ENCODE measurements at places on chromosomes 1 and 21. TPM values are rescaled to one million over a fixed set of nuclear protein-coding genes. Genes with fewer than 3 reads are reported as not detected.

- DNase-seq = no peak
Measured at GRCh38 chr1:196034080-196034706, 574.0 kb downstream of the KCNT2 start.

Gene KDF1
- 22.2 TPM for total RNA-seq

Gene SLC26A9
- not detected for total RNA-seq

Gene CD101
- 0.73 TPM for total RNA-seq

DNA sequence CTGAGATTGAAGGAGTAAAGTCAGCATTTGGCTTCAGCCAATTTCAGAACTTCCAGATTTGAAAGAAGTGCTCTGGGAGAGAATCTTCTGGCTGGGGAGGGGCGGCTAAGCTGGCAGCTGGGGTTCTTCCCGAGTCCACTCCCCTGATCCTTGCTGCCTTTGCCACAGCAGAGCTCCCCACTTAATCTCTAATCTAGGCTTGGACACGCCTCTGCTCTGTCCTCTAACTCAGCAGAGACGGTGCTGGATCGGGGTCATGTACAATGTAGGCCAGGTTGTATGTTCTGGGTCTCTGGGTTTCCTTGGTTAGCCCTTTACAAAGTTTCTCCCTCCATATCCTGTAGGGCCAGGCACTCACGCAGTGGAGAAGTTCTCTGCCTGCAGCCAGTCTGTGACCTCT is 10.1 kb upstream of the GSTM3 start:
- DNase-seq = no peak

Gene MACF1
- total RNA-seq = 325 TPM

DNA sequence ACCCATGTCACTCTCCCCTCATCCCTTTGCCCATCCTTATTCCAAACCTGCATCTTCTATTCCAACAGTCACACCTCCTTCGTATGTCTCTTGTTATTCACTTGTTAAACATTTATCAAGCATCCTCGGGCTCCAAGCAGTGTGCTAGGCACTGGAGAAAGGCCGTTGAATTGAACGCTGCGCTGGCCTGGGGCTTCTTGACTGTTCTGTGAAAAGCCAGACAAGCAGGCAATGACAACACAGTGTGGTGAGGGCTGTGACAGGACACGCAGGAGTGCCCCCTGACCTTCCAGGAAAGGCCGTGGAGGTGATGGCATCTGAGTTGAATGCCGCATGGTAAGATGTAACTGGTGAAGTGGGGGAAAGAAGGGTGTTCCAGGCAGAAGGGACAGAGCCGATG is 19.2 kb downstream of the ETV3 start:
- DNase-seq = no peak

Gene RNU1-4
- total RNA-seq = under 0.01 TPM

Gene GRHL3
- 0.98 TPM for total RNA-seq

DNA sequence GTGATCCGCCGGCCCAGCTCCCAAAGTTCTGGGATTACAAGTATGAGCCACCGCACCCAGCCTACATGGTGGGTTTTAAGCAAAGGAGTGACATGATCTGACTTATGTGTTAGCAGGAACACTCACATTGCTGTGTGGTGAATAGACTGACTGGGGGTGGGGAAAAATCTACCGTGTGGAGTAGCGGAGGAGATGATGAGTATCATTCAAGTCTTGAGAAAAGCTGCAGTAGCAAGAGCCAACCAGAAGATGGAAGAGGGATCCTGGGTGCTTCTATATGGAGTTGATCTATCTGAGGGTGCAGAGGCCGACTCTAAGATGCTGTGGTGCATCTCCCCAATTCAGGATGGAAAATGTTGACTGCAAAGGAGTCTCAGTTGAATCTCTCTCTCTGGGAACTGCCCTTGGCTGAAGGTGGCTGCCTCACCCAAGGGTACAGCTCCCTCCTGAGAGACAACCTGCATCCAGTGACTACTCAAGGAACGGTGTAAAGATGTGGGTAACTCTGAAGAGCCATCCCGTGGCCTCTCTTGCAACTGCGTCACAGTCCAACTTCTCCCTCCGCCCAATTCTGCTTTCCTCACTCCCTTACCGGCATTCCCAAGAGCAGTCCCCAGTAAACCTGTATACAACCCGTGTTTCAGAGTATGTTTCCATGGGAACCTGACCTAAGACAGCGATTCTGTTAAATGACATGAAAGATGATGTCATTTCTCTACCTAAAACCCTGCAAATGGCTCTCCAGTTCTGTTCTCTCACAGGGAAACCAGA is 7.4 kb upstream of the B3GALNT2 start:
- no peak for DNase-seq

Gene TRAF3IP3
- 4.6 TPM for total RNA-seq

DNA sequence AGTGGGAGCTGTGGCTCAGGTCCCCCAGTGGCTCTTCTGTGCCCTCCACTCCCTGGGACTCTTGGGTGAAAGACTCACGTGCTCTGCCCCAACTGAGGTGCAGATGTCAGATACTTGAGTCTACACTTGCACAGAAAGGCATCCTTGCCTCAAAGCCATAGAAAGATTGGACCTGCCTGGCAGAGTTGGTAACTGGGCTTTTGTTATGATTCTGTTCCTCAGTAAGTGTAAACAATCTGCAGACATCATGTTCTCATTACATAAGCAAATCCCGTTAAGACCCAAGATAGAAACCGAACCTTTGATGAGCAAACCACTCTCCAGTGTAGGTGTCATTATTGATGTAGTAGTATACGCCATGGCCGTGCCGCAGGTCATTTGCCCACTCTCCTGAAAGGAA is 10.0 kb downstream of the RSPH1 start:
- no peak for DNase-seq

Gene TBX19
- 4.9 TPM for total RNA-seq

DNA sequence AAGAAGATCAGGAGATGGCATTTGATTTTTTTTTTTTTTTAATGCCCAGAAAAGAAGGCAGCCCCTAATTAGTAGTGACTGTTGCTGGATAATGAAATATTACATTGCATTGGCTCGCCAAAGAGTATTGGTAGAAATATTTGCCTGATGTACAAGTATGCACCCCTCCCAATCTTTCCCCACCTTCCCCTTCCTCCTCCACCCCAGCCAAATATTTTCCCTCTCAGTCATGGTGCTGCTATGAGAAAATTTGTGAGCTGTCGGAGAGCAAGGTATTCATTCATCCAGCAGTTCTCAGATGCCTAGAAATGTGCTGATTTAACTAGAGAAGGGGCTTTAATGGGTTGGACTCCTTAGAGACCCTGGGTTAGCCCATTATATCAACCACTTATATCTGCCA is 50.5 kb upstream of the IKBKE start:
- no peak for DNase-seq

GRCh38 chr1:210600421-210601159 is 271.9 kb downstream of the HHAT start:
- DNase-seq = no peak

DNA sequence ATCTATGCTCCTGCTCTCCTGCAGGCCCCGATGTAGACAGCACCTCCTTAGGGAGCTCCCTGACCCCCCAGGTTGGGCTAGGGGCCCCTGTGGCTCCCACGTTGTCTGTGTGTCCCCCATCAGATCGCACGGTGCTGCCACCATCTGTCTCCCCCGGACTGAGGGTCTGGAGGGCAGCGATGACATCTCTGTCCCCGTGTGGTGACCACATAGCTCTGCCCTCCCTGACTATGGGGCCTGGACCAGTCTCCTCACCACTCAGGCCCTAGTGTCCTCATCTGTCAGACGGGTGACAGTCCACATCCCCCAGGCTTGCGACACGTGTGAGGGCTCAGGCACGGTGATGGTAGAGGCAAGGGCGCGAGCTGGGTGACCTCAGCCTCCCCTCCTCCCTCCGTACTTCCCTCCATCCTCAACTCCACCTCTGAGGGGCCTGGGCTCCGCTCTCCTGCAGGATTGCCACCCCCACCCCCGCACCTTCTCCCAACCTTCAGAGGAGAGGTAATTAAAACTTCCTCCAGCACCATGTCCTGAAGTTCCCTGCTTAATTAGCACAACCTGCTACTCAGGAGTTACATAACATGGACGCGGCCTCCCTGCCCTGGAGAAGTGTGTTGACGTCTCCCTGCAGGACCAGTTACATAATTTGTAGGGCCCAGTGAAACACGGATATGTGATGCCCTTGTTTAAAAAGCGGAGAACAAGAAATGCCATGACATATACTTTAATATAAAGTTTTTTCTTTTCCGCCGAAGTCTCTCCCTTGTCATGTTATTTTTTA is 288.2 kb downstream of the PTPRU start:
- DNase-seq = peak; percentile 43

Gene SMPDL3B
- 14.9 TPM for total RNA-seq

DNA sequence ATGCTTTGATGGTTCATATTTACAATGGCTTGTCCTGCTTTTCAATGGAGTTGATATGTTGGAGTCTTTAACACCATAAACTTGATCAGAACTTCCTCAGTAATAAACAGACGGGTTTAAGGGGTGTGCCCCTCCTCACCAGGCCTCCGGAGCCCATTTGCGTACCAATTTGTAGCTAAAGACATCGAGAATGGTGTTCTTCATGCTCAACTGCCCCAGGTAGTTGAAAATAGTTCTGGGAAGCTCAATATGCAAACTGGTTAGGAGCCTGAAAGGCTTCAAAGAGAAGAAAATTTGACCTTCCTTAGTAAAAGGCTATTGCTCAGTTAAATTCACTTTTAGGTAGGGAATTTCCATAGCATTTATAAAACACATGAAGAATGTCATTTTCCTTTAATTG is 68.1 kb upstream of the RRP15 start:
- no peak for DNase-seq

DNA sequence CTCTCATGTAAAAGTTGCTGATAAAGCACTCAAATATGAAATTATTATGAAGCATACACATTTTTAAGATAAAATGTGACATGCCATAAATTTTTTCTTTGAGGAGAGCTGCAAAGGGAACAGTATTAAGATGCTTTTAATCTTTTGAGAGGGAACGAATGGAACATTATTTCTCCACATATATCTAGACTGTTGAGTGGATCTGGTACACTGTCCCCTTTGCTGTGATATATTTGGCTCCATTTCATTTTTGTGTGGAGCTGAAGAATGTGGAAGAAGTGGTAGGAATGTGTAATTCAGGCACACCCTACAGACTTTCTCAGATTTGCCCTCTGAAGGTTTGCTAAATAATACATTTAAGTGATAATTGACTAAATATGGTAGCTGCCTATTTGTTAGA is 31.7 kb downstream of the PGM1 start:
- no peak for DNase-seq
